Stimulated activated CD4-positive, alpha-beta T cell treated with anti-CD3 and anti-CD28 coated beads, Interleukin-12 subunit alpha, Interleukin-12 subunit beta, amount 100 ng/mL, for 48 hours (primary cell): ENCODE measurements at places on chromosomes 3 and 15.

GRCh38 chr3:72265256-72266015 is 480.5 kb upstream of the PROK2 start:
- DNase-seq: no peak

DNA sequence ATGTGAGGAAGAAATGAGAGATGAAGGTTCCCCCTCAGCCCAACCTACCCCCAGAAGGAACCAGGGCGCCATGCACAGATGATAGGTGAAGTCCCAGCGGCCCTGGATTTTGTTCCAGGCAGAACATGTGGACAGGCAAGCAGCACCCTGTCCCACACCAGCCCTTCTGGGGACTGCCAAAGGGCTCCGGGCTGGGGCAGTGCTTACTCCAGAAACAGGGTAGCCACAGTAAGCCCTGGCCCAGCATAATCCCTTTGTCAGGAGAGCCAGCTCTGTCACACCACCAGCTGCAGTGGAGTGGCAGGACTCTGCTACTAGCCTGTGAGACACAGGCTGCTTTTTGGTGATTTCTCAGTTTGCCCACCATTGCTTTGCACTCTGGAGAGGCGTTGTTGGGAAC is 6.3 kb downstream of the FBXL22 start:
- no peak for DNase-seq

- no peak for DNase-seq
Observed at GRCh38 chr15:98003518-98003917, 43.0 kb downstream of the ARRDC4 start.

DNA sequence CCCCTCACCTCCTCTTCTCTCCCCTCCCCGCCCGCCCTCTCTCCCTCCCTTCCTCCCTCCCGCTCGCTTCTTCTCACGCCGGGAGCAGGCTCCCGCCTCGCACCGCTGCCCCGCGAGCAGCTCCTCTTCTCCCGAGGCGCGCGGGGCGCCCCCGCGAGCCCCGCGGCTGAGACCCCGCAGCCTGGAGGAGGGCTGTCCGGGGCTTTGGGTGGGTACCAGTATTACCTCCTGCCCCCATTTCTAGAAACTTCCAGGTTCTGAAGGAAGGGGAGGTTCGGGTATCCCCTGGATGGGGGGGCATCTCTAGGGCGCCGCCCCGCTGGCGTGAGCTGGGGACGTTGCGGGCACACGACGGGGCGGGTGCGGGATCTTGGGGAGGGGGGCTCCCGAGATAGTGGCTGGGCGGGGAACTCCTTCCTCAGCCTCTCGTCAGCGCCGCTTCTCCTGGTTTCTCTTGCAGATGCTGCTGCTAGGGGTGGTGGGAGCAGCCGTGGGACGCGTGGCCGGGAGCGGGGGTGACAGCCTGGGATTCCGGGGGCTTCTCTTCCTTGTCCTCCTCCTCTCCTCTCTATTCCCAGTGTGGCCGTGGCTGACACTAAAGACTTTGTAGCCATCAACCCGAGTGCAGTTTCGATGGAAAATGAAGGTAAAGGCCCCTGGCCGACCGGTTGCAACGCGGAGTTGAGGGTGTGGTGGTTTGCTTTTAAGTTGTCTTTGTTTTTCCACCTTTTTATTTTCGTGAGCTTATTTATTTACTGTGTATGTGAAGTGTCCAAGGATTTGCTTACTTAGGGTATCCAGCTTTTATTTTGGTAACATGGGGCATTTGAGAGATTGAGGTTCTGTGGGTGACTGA is 474 bp downstream of the ATP2C1 start:
- no peak for DNase-seq

DNA sequence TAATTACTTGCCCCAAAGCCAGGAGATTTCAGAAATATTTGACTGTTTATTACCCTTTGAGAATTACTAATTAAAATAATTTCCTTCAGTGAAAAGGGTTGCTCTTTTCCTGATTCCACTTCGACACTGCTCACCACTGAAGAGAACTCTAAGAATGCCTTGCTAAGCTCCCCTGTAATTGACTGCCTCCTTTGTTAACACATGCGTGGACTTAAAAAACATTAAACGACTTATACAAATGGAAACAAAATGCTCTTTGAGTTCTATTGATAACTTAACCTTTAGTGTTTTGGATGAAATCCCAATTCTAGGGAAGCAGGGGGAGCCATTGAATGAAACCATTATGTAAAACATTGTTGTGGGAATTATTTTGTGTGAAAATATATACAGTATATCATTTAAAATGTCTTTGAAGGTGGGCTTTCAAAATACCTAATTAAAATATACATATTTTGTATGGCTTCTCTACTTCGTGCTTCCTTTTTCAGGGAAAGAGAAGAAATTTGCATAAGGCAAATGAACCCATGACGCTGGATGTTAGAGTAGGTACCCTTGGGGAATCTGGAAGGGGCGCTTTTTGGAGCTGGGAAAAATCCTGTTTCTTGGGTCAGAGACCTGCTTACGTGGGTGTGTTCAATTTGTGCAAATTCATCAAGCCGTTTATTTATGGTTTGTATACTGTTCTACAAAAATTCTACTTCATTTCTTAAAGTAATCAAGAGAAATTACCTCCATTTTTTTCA is 64.2 kb downstream of the WWTR1 start:
- no peak for DNase-seq
